ENCODE measurements at places on chromosomes 6 and 20.
A peak's percentile ranks its signal among the peaks of the same experiment; 100 is the strongest.

- no peak for DNase-seq
Measured at GRCh38 chr6:130362128-130362527, 3.7 kb upstream of the TMEM200A start.

DNA sequence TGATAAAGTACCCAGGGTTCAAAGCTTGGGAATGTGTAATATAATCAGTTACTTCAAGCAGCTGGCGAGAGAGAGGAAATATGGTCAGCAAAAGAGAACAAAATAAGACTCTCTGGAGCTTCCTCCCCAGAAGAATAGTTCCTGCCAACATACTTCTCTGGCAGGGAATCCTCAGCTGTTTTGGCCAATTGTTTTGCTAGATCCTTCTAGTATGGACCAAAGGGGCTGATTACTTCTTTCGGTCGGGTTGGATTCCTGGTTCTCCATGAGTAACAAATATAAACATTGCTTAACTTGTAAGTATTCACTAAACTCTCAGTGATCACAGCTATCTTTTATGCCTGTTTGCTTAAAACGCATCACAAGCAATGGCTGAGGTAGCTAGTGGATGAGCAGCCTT lies 31.4 kb upstream of the FBXO9 start:
- DNase-seq: no peak

DNA sequence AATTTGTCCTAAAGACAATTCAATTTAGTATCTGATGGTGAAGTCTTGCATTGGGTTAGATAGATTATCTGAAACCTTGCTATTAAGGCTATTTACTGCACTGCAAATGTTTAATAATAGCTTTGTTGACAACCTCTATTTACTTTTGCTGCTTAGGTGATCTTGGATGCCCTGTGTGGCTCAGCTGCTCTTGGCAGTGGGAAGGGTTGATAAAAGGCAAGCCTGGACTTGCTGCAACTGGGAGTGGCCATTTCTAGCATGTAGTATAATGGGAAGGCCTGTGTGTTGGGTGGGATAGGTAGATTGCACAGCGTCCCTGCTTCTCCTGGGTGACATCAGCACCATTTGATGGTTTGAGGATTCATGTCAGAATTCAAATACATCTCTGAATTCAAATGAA lies 49.1 kb downstream of the ARMC2 start:
- DNase-seq: no peak

GRCh38 chr6:88698661-88699060 lies 264.8 kb downstream of the RNGTT start:
- DNase-seq: no peak

DNA sequence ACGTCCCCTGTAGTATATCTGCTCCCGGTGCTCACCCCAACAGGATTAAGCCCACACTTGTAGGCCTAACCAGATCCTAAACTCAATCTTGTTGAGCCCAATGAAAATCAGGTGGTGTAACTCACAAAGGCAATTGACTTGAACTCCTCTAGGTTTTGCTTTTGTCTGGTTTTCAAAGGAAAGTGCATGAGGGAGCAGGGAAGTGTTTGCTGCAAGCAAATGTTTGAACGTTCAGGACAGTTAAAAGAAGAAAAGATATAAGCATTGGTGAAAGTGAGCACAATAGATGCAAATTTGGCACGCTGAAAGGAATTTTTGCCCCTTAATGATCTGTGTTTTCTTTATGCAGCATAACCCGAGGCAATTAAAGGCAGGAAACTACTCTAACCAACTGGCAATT lies 212.6 kb downstream of the PLCB1 start:
- DNase-seq: no peak

GRCh38 chr20:44083220-44083933 lies 103.6 kb downstream of the JPH2 start:
- DNase-seq: no peak

GRCh38 chr6:43836507-43837240 lies 66.7 kb downstream of the VEGFA start:
- DNase-seq: no peak

GRCh38 chr20:57660922-57661745 lies 40.9 kb upstream of the ZBP1 start:
- DNase-seq: no peak

DNA sequence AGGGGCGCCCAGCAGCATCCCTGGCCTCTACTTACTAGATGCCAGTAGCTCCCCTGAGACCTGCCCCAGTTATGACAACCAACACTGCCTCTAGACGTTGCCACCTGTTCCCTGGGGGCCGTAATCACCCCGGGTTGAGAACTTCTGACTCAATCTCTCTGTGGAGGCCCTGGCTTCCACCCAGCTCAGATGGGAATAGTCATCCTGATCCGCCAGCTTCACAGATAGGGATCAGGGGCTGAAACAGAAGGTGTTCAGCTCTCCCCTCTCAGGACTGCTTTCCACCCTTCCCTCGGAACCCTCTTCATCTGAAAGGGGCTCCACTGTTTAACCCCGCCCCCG lies 3.3 kb downstream of the CAPN11 start:
- peak; percentile 23 for DNase-seq
